Kidney (tissue), 22 donors: ENCODE measurements at places on chromosomes 16 and 17. TPM values are rescaled to one million over a fixed set of nuclear protein-coding genes. Genes with fewer than 3 reads are reported as not detected.
A peak's percentile ranks its signal among the peaks of the same experiment; 100 is the strongest.

ZSCAN32 gene
- total RNA-seq = 16.3 TPM

GRCh38 chr16:69309316-69309715 is 1.8 kb upstream of the VPS4A start:
- no peak for DNase-seq
- no peak overlapping the region for H3K27ac ChIP-seq
- H3K4me3 ChIP-seq = no peak overlapping the region
- no peaks in the 10 kb centered on the region for H3K36me3 ChIP-seq

DNA sequence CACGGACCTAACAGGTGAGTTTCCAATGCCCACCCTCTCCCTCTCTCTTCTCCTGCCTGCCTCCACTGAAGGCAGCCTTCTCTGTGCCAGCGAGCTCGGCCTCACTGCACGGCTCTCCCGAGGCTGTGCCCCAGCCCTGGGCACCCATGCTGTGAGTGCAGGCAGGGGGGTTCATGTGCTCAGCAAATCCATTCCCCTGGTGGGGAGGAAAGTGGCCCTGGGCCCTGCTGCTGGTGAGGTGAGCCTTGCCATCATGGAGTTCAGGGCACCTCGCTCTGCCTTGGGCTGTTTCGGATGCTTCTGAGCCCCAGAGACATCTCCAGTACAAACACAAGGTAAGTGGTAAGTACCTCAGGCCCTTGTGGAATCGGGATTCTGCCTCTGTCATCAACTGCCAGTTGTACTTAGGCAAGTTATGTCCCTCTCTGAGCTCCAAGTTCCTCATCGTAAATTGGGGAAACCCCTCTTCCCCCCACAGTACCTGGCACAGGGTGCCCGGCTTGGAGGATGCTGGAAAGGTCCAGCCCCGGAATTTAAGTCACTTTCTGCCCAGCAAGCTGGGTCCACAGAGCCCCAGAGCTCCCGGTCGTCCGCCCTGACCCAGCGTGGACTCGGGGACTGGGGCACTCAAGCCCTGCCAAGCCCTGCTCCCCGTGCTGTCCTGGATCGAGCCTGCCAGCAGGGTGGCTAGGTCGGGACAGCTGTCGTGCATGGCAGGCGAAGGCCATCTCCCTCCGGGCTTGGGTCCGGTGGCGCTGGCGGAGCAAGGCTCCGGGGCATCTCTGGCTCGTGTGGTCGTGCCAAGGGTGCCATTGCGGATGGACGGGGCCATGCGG is 684 bp upstream of the NUDT16L1 start:
- peaks cover 6% of the 10 kb centered on the region for H3K36me3 ChIP-seq
- H3K4me1 ChIP-seq = peaks cover 34% of the 10 kb centered on the region
- no peak for DNase-seq
- H3K27me3 ChIP-seq = no peaks in the 10 kb centered on the region
- H3K27ac ChIP-seq = peak overlapping the region; percentile 51

DNA sequence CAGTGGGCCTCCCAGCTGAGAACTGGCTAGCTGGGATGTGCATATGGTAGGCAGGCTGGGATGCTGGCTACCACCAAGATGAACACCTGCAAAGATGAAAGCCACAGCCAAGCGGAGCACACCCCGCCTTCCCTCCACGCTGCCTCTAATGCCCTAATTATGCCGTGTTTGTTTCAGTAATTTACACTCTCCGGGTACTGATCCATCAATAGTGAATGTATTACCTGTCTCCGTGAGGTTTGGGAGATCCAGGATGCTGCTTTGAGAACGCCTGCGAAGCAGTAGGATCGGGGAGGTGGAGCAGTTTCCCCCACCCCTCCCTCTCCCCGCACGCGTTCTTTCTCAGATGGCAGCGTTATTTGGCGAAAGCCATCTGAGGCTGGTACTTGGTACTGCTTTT is 28.9 kb upstream of the GSE1 start:
- H3K4me1 ChIP-seq = peaks cover 21% of the 10 kb centered on the region
- H3K4me3 ChIP-seq = no peak overlapping the region
- no peak overlapping the region for H3K27ac ChIP-seq
- H3K36me3 ChIP-seq = no peaks in the 10 kb centered on the region
- DNase-seq = no peak
- no peaks in the 10 kb centered on the region for H3K27me3 ChIP-seq

- H3K27me3 ChIP-seq = no peaks in the 10 kb centered on the region
- no peaks in the 10 kb centered on the region for H3K4me1 ChIP-seq
- peak; percentile 88 for DNase-seq
- H3K36me3 ChIP-seq = no peaks in the 10 kb centered on the region
These were observed 27.2 kb upstream of the TOB1 start for GRCh38 chr17:50893183-50893993.

DNA sequence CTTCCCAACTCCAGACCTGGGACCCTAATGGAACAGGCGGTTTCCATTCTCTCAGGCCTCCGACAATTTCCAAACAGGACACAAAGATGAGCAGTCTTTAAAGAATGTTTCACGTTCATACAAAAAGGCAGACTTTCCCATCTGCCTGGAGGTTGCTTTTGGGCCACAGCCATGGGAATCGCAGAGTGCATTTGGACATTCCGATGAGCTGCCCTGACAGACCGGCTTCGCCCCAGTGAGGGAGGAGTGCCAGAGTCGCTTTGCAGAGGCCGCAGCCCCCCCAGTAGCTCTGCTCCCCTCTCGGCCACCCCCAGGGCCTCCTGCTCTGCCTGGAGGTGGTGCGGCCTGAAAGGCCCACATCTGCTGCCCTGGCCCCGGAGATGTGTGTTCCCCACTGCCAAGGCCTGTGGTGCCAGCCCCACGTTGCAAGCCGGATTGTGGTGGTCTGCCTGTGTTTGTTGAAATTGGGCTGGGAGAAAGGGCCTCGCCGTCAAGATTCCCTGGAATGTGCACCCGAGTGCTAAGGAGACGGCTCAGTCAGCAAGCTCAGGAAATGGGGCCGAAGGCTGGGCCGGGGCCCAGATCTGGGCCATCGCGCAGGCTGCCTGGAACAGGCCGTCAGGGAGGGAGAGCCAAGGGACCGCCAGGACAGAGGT is 89.8 kb downstream of the C16orf95 start:
- H3K36me3 ChIP-seq = no peaks in the 10 kb centered on the region
- H3K4me3 ChIP-seq = no peak overlapping the region
- H3K27me3 ChIP-seq = no peaks in the 10 kb centered on the region
- H3K27ac ChIP-seq = no peak overlapping the region
- no peak for DNase-seq
- H3K4me1 ChIP-seq = no peaks in the 10 kb centered on the region

DNA sequence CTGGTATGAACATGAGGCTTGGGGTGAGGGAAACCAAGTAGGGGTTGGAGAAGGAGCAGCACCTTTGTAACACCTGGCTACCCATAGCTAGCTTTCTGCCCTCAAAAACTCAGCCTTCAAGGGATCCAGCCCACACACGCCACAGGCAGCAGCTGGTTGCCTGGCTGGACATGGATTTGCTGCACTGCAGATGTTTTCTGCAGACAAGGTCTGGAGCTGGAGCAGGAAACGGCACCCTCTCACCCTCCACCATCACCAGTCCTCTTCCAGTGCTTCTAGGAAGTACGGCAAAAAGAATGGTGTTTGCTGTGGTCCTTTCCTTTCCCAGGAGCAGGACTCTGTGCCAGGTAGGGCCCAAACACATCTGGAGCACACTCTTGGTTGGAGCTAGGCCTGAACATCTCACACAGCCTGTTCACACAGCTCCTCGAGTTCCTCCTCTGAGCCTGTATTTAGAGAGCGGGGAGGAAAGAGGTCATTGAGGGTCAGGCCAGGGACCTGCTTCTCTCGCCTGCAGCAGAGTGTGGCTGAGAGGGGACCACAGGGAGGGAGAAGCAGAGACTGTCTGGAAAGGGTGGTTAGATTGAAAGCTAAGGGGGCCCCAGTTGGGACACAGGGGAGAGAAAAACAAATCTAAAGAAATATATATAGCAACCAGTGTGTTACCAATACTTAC is 2.7 kb upstream of the SUPT4H1 start:
- peaks cover 3% of the 10 kb centered on the region for H3K36me3 ChIP-seq
